ENCODE measurements at places on chromosomes 12 and 14.

DNA sequence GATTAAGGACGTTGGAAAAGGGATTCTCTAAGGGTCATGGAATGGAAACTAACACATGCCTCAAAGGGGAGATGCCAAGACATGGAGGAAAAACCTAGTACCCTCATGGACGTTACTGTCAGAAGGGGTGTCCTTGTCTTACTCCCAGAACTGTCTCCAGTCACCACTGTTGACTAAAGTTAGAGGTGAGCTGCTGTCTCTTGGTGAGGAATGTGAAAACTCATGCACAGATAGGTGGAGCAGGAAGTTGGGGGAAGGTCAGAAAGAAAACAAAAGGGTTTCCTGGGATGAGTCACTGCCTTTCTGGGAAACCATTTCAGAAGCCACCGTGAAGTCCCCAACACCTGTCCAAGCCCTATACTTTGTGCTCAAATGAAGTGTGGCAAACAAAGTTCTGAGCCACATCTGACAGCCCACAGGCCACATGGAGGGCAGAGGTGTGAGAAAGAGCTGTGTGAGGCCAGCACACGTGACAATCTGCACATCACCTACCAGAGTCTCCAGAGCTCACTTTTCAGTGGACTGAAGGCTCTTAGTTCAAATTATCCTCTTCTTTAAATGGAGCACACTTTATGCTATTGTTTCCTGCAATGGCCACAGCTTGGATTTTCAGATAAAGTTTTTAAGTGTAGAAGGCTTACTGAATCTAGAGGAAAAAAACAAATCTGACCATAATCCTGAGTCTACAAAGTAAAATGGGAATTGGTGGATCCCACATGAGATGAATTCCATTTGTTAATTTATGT is 92.9 kb upstream of the EGLN3 start:
- H3K27ac ChIP-seq = peak overlapping the region; percentile 83
- H3K4me3 ChIP-seq = no peak overlapping the region
- peaks cover 57% of the 10 kb centered on the region for H3K4me1 ChIP-seq

GRCh38 chr14:53192052-53192760 is 39.1 kb upstream of the DDHD1 start:
- no peak overlapping the region for H3K27ac ChIP-seq
- H3K4me3 ChIP-seq = no peak overlapping the region
- H3K36me3 ChIP-seq = no peaks in the 10 kb centered on the region
- DNase-seq = no peak

DNA sequence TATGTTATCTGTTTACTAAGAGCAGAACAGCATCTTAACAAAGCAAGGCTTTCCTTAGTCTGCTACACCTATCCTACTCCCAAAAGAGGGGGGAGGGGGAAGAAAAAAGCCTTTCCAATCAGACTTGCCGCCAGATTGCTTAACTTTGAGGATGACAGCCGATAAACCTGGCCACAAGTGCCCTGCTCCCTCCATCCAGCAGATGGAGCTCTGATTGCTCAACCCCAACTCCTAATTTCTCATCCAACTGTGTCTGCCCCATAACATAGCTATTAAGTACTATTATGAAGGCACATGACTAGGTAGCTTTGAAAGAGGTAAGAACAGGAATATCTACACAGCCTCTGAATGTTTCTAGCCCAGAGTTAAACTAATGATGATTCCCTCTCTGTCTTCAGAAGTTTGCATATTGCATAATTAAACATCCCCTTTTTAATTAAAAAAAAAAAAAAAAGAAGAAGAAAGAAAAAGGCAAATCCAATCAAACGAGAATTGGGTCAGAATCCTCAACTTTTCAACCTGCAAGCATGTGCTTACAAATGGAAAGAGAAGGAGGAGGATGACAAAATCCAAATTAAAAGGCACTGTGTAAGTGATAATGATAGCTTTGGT is 247.4 kb downstream of the GALC start:
- no peak overlapping the region for H3K27ac ChIP-seq
- H3K4me1 ChIP-seq = no peaks in the 10 kb centered on the region
- peak; percentile 25 for DNase-seq
- no peaks in the 10 kb centered on the region for H3K36me3 ChIP-seq
- H3K27me3 ChIP-seq = peaks cover 5% of the 10 kb centered on the region

GRCh38 chr12:121483949-121484348 is 84.0 kb downstream of the RNF34 start:
- peaks cover 32% of the 10 kb centered on the region for H3K36me3 ChIP-seq
- no peaks in the 10 kb centered on the region for H3K4me1 ChIP-seq
- no peak overlapping the region for H3K4me3 ChIP-seq
- H3K27me3 ChIP-seq = no peaks in the 10 kb centered on the region
- no peak for DNase-seq
- H3K27ac ChIP-seq = no peak overlapping the region

GRCh38 chr12:27566159-27566558 is 42.2 kb downstream of the PPFIBP1 start:
- peaks cover 2% of the 10 kb centered on the region for H3K27me3 ChIP-seq
- no peaks in the 10 kb centered on the region for H3K4me1 ChIP-seq
- DNase-seq = no peak
- no peak overlapping the region for H3K27ac ChIP-seq
- no peak overlapping the region for H3K4me3 ChIP-seq

- H3K36me3 ChIP-seq = peaks cover 73% of the 10 kb centered on the region
- no peaks in the 10 kb centered on the region for H3K4me1 ChIP-seq
- H3K27me3 ChIP-seq = no peaks in the 10 kb centered on the region
- no peak overlapping the region for H3K27ac ChIP-seq
- H3K4me3 ChIP-seq = no peak overlapping the region
Observed at GRCh38 chr14:99402950-99403349, 77.7 kb downstream of the SETD3 start.

GRCh38 chr14:105742531-105742848 is 216.1 kb downstream of the TMEM121 start:
- H3K4me3 ChIP-seq = no peak overlapping the region
- H3K27ac ChIP-seq = no peak overlapping the region
- no peak for DNase-seq
- no peaks in the 10 kb centered on the region for H3K4me1 ChIP-seq

GRCh38 chr14:95406756-95407277 is 87.1 kb upstream of the CLMN start:
- no peak overlapping the region for H3K27ac ChIP-seq
- peaks cover 17% of the 10 kb centered on the region for H3K27me3 ChIP-seq
- H3K4me1 ChIP-seq = no peaks in the 10 kb centered on the region
- H3K4me3 ChIP-seq = no peak overlapping the region
- no peaks in the 10 kb centered on the region for H3K36me3 ChIP-seq

DNA sequence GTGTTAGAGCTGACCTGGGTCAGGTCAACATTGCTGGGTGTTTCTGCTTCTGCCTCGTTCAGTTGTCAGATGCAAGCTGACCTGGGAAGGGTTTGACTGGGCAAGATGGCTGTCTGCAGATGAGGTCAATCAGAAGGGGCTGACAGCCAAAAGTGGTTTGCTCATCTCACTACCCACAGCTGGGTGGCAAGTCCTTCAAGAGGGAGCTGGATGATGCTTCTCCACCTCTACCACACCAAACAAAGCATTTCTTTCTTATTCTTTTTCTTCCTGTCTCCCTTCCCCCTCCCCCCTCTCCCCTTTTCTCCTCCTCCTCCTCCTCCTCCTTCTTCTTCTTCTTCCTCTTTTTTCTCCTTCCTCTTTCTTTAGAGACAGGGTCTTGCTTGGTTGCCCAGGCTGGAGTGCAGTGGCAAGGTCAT is 268.2 kb upstream of the PLEKHG7 start:
- DNase-seq = no peak
- no peaks in the 10 kb centered on the region for H3K27me3 ChIP-seq
- H3K4me3 ChIP-seq = no peak overlapping the region
- no peaks in the 10 kb centered on the region for H3K36me3 ChIP-seq

GRCh38 chr12:56326126-56326525 is 7.7 kb downstream of the PAN2 start:
- no peaks in the 10 kb centered on the region for H3K4me1 ChIP-seq
- H3K27ac ChIP-seq = no peak overlapping the region
- H3K36me3 ChIP-seq = peaks cover 66% of the 10 kb centered on the region
- H3K4me3 ChIP-seq = no peak overlapping the region
- H3K27me3 ChIP-seq = no peaks in the 10 kb centered on the region

Data from DND-41 (cell line).